ENCODE measurements at places on chromosomes 1 and 21.

DNA sequence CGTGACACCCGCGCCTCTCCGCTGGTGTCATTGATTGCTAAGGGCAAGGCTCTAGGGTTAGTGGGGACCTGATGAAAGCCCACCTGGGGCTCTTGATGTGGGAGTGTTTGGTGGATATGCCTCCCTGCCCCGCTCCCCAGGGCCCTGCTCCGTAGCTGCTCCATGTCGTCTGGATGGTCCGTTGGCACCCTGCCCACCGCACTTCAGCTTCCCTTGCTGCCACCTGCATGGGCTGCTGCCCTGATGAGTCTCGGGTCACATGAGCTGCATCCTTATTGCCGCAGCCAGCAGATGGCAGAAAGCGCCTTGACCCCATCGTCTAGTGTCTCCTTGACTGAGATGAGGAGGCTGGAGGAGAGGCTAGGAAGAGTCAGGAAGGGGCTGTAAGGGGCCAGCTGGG is 439.4 kb downstream of the CAMTA1 start:
- no peak for DNase-seq

DNA sequence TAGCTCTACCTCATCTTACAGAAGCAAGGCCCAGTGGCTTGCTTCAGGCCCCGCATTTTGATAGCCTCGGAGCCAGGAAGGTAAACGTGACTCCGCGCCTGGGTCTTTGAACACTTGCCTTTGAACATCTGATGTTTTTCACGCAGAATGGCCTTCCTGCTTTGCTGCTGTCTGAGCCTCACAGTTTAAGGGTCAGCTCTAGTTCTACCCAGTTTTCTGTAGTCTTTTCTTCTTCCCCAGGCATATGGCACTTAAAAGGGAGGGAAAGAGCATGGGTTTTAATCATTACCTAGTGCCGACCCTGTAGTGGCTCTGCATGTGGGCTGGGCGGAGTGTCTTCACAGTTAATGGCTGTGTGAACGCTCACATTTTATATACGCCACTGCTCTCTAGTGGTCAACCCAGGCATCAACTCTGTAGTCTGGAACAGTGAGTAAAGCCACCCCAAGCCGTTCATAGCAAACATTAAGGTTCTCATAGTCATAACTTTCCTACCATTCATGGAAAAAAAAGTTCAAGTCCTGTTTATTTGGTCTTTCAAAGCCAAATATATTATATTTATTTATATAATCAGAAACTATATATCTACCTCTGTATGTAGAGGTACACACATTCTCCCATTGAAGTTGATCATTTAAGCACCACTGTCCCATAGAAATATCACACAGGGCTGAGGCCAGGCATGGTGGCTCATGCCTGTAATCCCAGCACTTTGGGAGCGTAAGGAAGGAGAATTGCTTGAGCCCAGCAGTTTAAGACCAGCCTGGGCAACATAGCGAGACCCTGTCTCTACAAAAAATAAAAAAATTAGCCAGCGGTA is 78.1 kb downstream of the IER5 start:
- peak; percentile 58 for DNase-seq

DNA sequence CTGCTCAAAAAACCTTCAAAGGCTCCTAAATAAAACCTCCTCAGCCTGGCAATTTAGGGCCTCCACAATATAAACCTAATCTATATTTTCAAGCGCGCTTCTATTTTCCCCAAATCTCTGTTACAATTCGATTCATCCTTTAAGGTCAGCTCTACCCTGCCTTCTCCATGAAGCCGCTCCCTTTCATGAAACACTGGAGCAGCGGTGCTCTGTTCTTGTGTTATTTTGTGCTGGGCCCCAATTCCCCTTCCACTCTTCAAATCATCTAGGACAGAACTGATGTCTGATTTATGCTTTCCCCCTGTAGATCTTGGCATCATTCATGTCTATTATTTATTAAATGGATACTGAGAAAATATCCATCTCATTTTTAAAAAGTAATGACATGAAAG is 6.9 kb downstream of the ERRFI1 start:
- DNase-seq = no peak

- DNase-seq = no peak
Measured at GRCh38 chr1:48005253-48006117, 8.3 kb upstream of the TRABD2B start.

- no peak for DNase-seq
Measured at GRCh38 chr1:17674726-17675500, 80.2 kb upstream of the ACTL8 start.

DNA sequence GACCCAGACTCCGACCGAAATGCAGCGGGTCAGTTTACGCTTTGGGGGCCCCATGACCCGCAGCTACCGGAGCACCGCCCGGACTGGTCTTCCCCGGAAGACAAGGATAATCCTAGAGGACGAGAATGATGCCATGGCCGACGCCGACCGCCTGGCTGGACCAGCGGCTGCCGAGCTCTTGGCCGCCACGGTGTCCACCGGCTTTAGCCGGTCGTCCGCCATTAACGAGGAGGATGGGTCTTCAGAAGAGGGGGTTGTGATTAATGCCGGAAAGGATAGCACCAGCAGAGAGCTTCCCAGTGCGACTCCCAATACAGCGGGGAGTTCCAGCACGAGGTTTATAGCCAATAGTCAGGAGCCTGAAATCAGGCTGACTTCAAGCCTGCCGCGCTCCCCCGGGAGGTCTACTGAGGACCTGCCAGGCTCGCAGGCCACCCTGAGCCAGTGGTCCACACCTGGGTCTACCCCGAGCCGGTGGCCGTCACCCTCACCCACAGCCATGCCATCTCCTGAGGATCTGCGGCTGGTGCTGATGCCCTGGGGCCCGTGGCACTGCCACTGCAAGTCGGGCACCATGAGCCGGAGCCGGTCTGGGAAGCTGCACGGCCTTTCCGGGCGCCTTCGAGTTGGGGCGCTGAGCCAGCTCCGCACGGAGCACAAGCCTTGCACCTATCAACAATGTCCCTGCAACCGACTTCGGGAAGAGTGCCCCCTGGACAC is 534 bp downstream of the C1orf56 start:
- peak; percentile 44 for DNase-seq

DNA sequence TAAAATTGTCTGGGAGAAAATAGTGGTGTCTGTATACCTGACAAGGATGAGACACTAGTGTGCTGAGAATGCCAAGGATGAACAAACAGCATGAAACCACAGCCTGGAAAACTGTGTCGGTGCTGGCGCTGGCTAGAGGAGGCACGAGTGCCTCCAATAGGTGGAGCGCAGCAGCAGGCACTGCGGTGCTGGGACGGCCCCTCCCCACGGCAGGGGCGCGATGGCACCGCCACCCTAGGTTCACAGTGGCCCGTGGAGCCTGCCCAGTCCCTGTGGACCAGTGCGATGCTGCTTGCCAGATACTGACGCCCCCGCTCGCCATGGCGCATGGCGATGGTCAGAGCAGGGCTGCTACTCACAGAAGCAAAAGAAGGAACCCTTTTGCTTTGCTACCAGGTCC is 6.8 kb downstream of the CFAP410 start:
- DNase-seq = no peak

GRCh38 chr1:147762233-147763024 is 2.0 kb upstream of the GJA5 start:
- no peak for DNase-seq

DNA sequence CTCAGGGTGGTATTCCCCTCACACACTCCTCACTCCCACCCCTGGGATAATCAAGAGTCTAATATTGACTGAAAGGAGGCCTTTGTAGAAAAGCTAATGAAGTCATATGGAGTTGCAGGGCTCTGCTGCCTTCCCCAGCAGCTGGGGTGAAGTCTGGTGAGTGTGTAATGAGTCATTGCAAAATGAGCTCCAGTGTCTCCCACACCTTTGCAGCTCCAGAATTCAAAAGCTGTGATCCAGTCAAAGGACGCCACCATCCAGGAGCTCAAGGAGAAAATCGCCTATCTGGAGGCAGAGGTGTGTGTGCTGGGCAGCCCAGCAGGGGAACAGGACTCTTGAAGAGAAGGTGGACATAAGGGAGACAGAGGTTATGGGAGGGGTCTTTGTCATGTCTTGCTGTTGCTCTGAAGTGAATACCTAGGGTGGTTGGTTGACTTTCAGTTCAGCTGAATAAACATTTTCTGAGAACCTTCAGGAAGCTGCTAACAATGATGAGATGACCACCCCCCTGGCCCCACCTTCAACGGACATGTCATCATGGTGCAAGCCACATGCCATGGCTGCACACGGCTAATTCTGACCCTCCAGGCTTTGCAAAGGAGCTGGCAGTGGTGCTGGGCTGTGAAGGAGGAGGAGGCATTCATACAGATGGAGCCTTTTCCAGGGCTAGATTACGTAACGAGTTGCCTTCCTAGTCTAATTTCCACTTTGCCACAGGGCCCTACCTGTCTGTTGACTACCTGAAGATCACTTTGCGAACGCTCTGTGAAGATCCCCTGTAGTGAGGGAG is 32.2 kb upstream of the SNX27 start:
- no peak for DNase-seq

DNA sequence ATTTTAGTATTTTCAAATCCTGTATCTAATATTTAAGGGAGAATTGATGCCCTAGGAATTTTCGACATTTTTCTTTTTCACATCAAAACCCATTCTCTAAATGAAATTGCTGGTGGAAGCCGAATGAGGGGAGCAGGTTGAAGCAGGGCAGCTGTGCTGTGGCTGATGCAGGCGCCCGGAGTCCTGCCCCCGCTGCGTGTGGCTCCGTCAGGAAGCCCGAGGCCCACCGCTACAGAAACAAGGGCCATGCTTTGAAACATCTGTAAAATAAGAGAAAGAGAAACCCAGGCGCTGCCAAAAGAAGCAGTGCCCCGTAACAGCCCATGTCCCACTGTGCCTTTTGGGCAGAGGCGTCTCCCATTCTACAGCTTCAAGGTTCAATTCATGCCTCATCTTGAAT is 41.1 kb downstream of the TENT5C start:
- no peak for DNase-seq

DNA sequence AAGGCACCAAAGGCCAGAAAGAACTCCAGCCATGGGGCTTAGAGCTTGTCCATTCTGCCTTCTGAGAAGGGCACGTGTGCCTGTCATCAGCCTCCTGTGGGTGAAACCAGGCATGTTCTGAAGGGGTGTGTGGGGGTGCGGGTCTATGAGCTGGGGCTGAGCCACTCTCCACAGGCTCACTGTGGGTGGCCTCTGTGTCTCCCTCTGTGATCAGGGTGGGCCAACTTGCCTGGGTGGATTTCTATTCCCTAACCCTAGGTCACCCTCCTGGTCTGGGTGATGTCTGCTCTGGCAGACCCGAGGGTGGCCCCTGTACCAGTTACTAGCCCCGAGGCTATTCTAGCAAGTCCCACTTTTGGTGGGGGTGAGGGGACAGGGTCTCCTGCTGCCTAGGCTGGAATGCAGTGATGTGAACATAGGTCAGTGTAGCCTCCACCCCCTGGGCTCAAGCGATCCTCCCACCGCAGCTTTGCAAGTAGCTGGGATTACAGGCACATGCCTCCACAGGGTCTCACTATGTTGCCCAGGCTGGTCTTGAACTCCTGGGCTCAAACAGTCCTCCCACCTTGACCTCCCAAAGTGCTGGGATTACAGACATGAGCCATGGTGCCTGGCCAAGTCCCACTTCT is 94.4 kb downstream of the TRIM11 start:
- DNase-seq = no peak

Measured in activated T-cell treated with anti-CD3 and anti-CD28 coated beads for 1 hour (primary cell).